ENCODE measurements at places on chromosomes 4 and X.

DNA sequence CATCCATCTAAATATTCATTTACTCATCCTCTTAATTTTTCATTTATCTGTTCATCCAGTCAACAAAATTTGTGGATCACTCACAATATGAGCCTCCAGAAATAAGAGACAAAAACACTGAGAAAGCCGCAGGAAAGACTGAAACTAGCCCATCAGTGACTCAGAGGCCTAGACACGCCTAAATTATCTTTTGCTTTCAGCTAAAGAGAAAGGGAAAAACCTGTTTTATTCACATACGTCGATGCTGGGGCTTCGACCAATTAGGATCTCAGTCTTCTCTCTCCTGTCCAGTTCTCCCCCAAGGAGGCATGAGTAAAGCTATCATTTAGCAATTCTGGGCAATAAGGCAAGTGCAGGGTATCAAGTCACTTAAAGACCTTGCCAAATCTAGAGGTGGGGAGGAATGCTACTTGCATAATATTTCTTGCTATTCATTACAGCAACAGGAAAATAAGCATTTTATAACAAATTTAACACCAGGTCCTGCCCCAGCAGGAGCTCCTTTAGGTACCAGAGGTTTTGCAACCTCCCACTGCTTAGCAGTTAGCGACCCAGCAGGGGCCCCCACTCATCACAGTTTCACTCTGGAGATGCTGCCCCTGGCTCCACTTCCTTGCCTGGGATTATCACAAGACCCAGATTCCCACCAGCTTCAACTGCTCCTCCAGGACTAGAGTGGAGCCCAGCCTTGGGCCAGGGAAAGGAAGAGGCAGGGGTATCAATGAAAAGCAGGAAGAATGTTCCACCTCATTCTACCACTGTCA, 30.1 kb upstream of the TMEM154 start:
- no peak for DNase-seq

GRCh38 chrX:142076633-142077032, 128.5 kb downstream of the MAGEC2 start:
- DNase-seq, result no peak

DNA sequence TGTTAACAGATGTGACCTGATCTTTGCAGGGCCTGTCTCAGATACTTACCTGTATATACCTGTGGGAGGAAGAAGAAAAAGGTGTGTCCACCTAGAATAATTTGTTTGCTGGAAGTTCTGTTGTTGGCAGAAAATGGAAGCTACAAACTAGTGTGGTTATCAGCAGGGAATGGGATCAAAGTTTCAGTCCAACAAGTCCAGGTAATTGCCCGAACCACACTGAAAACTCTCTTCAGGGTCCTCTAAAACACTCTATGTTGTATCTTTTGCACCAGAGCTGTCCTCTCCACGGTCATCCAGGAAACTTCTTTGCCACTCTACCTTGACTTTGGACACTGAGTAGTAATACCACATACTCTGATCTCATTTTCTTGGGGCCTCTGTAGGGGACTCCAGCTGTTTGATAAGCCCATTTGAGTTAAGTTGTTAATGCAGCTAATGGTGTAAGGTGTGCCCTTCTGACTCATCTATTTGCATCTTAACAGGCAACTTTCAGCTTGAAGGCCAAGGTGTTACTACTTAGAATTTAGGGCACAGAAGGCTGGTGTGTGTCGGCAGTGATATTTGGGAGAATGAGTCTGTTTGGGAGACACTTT, 38.7 kb upstream of the GATB start:
- no peak for DNase-seq

DNA sequence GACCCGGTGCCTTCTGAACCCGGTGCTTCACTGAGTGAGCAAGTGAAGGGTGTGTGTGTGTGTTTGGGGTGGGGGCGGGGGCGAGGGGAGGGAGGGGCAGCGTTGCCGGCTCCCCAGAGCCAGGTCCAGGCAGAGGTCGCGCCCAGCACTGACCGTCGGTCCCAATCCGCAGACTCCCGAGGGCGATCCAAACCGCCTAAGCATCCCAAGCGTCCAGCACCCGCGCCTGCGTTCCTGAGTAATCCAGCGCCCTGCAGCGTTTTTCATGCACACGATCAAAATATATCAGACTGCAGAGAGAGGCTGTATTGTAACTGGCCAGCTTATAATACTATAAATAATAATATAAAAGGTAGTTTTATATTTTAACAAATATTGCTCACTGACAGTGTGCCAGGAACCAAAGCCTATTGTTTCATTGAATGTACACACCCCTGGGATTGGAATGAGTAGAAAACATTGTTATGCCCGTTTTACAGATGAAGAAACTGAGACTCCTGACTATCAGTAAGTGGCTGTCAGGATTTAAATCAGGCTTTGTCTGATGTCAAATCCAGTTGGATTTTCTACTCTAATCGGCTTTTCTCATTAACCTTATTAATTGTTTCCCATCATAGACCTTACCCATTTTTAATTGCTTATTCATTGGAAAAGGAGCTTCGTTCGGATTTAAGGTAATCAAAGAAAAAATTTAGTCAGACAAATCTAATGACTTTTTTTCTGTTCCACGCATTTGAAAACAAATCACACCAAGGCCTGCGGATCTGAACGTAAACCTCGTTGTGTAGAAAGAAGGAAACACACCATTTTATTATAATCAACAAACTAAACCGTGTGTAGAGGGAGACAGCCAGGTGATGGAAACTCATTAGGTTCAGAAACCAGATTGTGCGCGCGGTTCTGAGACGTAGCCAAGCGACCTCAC, 4.0 kb upstream of the NKX3-2 start:
- no peak for DNase-seq

GRCh38 chr4:140863197-140863596, 107.0 kb upstream of the TBC1D9 start:
- DNase-seq, result no peak

GRCh38 chr4:54277691-54278090, 48.6 kb downstream of the PDGFRA start:
- DNase-seq, result no peak

DNA sequence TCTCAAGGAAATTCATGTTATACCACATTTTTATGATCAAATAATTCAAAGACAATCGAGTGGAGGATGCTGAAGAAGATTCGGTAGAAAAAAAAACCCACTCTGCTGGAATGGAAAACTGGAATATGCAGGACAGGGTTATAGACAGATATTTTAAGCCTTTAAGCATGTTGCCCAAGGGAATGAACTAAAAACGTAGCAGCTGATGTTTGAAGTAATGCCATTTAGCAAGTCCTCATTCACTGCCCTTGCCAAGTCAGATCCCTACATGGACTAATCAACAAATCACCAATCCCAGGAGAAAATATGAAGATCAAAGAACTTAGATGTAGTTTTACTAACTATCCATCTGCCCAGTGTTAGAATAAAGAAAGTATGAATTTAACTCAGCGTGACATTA, 75.6 kb upstream of the ETNPPL start:
- DNase-seq, result no peak

DNA sequence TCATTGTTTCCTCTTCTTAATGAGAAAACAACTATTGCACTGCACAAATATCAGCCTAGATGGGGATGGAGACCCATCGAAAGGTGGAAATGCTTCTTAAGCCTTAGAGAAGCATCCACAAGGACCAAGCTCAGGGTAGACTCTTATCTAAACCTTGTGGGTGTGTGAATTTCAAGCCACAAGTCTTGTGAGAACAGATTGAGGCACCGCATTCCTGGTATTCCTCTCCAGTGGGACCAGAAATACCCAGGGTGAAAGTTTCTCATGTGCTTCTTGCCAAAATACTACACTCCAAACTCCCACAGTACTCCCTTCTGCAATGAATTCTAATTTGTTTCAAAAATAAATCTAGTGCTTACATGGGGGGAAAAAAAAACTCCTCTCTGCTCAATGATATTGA, 375.6 kb downstream of the PDGFC start:
- DNase-seq, result no peak

- DNase-seq, result no peak
Measured at GRCh38 chr4:143148521-143148920, 36.2 kb upstream of the USP38 start.

GRCh38 chr4:128305942-128306341, 18.3 kb upstream of the PGRMC2 start:
- DNase-seq, result no peak

- peak; percentile 79 for DNase-seq
Measured at GRCh38 chr4:587671-588350, 11.7 kb upstream of the TMEM271 start.

GRCh38 chr4:87038837-87039615, 104.2 kb downstream of the AFF1 start:
- no peak for DNase-seq

GRCh38 chr4:2222838-2223237, 19.1 kb downstream of the HAUS3 start:
- no peak for DNase-seq

- peak; percentile 19 for DNase-seq
Measured at GRCh38 chr4:158131027-158131426, 41.8 kb downstream of the GASK1B start.

DNA sequence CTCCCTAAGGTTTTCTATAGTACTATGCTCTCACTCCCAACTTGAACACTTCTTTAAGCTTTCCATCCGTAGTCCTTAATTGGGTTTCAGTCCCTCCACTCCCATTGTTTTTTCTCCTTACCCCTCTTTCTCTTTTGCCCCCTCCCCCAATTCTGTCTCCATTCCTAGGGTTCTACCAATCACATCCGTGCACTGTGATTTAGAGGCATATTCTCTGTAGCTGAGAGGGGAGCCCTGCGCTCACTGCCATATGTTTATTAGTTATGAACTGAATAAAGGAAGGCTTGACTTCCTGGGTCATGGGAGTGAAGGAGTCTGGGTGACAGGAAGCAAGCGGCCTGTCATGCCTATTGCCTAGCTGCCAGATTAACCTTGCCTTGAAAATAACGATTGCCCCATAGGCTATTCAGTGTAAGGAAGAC, 471 bp downstream of the MCTS1 start:
- DNase-seq, result no peak

Data from lower leg skin (tissue), 4 donors.